Stimulated activated CD4-positive, alpha-beta T cell treated with anti-CD3 and anti-CD28 coated beads, Interleukin-4, amount 100 ng/mL, for 48 hours (primary cell): ENCODE measurements at places on chromosomes 1 and 21.

- no peak for DNase-seq
Measured at GRCh38 chr1:42934541-42935312, 23.9 kb downstream of the SLC2A1 start.

GRCh38 chr1:151324390-151324930 is 2.8 kb downstream of the PI4KB start:
- no peak for DNase-seq

GRCh38 chr21:14857529-14857928 is 207.3 kb downstream of the NRIP1 start:
- no peak for DNase-seq

GRCh38 chr1:112308716-112309115 is 87.3 kb upstream of the CTTNBP2NL start:
- DNase-seq = no peak

DNA sequence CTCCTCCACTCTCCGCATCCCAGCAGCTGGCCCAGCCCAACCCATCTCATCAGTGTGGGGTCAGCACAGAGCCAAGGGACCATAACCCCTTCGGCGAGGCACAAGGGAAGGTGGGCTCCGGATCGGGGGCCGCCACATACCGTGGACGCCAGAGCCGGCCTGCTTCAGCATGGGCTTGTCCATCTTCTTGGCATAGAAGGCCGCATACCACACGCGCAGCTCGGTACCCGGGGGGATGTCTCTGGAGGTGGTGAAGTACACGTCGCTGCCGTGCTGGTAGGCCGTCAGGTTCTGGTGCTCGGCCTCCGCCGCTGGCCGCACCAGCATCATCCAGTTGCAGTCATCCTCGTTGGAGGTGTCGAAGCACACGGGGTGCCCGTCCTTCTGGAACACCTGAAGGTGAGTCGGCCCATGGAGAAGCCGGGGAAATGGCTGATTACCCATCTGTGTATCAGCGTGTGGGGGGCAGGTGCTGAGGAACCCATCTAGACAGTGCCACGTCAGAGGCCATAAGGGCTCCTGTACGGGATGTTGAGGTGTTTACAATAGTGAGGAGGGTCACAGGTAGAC is 24.6 kb downstream of the PRDM15 start:
- no peak for DNase-seq

- DNase-seq = no peak
Measured at GRCh38 chr1:157504646-157505045, 47.7 kb downstream of the FCRL5 start.

GRCh38 chr1:84669831-84670230 is 20.4 kb downstream of the SSX2IP start:
- no peak for DNase-seq

DNA sequence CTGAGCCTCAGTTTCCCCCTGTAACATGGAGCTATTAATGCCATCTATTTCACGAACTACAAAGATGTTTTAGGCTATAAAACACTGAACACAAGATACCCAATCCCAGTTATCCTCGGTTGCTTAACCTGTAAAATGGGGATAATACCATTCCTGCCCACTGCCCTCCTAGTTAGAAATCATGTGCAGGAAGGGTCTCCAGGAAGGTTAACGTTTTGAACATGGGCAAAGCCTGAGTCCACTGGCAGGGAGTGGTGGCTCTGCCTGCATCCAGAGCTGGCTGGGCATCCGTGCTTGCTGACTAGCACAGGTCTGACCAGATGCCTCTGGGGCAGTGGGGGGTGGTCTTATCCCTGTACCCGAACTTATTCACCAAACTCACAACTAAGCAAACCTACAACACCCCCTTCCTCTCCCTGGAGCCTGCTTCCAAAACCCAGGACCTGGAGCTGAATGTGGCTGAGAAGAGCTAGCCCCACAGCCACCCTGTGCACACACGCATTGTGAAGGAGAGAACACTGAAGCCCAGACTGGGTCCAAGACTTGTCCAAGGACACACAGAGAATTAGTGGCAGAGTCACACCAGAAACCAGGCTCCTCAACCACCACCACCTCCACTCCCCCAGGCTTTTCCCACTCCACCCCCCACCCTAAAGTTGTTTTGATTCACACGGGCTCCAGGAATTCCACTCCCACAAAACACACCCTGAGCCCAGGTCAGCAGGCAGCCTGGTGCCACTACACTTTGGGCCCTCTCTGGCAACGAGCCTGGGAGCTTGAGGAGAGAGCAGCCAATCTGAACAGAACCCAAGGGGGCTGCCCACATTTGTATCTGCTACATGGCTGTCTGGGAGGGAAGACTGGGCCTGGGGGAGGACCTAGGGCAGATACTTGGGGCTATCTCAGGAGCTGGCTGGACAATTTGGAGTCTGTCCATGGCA is 1.6 kb downstream of the E2F2 start:
- no peak for DNase-seq

- DNase-seq = no peak
Measured at GRCh38 chr1:241275981-241276380, 81.0 kb downstream of the RGS7 start.
